GM10248 (cell line): ENCODE measurements at places on chromosomes 4 and X.

GRCh38 chr4:45920861-45921260 is 203.0 kb downstream of the GABRG1 start:
- no peak for DNase-seq

DNA sequence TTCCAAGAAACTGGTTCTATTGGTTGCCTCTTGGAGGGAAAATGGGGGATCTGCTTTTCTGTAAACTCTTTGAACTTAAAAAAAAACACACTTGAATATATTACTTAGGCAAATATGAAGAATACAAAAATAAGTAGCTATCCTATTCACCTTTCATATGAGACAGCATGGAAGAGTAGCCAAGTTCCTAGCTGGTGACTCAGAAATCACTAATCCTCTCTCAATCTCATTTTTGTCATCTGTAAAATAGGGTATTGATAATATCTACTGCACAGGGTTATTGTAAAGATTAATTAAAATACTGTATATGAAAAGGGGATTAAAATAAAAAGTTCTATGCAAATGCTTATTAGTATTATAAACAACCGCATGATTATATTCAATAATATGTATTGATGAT is 12.7 kb downstream of the MGARP start:
- DNase-seq = no peak

- DNase-seq = no peak
These were observed 1037.1 kb downstream of the STPG2 start for GRCh38 chr4:97106161-97106560.

- DNase-seq = no peak
These were observed 552.6 kb upstream of the BOD1L1 start for GRCh38 chr4:14180166-14180565.

- DNase-seq = no peak
These were observed 95.4 kb downstream of the TNIP2 start for GRCh38 chr4:2660596-2661211.

DNA sequence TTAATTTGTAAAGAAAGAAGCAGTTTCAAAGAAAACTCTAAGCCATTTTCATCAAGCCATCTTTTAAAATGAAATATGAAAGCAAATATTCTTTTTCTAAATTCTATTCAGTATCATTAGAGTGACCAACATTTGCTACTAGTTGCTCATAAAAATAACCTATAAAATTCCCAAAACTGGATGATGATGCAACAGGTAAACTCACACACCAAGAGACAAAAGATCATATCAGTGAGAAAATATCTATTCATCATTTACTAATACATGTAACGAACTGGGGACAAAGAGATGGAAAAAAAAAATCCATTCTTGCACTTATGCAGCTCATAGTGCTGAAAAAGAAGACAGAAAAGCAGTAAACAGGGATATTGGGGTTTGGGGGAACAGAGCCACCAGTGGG is 48.1 kb downstream of the PDGFC start:
- no peak for DNase-seq

DNA sequence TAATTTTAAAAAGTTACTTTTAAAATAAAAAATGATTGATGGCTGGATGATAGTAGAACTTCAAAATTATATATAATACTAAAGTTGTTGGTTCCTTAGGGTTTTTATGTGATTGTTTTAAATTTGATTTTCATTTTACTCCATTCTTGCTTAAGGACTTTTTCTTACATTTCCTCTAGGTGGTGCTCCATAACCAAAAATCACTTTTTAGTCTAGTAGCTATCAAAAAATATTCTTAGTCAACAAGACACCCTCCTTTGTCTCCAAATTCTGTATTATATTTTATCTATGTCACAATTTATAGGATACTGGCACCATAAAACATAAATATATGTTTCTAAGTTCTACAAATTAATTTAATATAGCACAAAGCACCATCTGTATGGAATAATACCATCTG is 67.2 kb upstream of the BRWD3 start:
- peak; percentile 14 for DNase-seq

DNA sequence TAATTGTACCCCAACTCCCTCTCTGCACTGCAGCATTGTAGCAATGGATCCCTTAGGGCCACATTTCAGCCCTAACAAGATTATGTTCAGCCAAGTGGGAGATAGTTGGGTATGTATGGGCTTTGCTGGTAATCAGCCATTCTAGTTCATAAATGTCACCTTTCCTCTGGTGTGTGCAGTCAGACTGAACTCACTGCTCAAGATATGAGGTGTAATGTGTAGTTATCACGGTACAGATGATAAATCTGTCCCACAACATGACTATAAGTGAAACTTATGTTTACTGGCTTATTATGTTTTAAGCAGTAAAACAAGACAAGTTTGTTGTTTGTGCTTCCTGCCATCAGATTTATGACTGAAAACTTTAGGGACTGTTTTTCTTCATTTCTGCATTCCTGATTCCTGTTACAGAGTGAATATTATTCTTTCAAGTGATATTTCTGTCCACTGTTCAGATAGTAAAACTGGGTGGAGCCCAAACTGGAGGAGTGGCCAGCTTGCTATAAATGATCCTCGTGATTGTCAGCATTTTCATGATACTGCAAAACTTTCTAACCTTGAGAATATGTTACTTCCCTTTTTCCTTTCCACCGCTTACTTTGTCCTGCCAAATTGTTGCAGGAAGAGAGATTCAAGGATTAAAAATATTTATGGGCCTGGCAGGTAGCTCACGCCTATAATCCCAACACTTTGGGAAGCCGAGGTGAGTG is 44.9 kb downstream of the ANAPC4 start:
- no peak for DNase-seq

GRCh38 chr4:56748271-56748670 is 67.2 kb upstream of the HOPX start:
- no peak for DNase-seq

- DNase-seq = no peak
These were observed 35.1 kb downstream of the FHL1 start for GRCh38 chrX:136182414-136182813.

DNA sequence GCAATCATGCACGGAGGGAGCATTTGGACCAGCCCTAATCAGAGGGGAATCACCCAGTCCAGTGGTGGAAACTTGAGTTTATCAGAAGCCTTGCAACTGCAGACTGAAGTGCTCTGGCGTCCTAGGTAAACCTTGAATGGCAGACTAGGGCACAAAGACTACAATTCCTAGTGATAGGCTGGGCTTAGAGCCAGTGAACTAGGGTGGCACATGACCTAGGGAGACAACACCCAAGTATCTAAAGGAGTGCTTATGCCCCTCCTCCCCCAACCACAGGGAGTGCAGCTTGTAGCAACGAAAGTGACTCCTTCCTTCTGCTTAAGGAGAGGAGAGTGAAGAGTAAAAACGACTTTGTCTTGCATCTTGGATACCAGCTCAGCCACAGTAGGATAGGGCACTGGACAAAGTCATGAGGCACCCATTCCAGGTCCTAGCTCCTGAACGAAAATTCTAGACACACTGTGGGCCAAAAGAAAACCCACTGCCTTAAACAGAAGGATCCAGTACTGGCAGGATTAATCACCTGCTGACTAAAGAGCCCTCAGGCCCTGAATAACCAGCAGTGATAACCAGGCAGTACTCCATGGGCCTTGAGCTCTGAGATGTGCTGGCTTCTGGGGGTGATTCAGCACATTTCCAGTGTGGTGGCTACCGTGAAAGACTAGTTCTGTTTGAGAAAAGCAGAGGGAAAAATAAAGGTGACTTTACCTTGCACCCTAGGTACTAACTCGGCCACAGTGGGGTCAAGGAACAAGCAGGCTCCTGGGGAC is 58.7 kb upstream of the STARD8 start:
- DNase-seq = no peak

DNA sequence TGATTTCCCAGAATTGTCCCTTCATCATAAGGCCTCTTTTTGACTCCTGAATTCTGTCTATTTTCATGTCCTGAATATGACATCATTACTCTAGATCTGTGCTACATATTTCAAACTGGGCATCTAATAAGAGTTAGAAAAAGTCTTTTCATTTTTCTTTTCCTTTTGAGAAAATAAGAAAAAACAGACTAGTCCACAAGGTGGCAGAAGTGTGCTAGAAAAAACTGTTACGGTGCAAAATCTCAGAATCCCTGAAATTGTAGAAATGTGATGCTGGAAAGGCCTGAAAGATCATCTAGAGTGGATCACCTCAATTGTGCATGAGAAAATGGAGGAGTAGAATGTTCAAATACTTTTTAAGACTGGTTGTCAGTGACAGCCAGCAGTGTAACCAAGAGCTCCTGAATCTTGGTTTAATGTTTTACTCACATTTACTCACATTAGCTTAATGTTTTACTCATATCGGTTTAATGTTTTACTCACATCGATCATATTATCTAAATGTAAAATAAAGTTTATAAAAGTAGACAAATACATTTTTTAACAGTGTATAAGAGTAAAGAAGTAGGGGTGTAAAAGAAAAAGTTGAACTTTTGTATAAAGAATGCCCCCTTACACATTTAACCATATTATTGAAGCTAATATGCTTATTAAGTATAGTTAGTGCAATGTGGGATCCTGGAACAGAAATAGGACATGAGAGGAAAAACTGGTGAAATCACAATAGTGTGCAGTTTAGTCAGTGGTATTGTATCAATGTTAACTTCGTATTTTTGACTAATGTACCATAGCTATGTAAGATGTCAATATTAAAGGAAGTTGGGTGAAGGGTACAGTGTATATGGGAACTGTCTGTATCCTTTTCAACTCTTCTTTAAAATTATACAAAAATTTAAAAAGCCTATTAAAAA is 15.2 kb downstream of the ASB11 start:
- DNase-seq = no peak

- DNase-seq = no peak
These were observed 1191.3 kb upstream of the IGFBP7 start for GRCh38 chr4:58301376-58301999.

DNA sequence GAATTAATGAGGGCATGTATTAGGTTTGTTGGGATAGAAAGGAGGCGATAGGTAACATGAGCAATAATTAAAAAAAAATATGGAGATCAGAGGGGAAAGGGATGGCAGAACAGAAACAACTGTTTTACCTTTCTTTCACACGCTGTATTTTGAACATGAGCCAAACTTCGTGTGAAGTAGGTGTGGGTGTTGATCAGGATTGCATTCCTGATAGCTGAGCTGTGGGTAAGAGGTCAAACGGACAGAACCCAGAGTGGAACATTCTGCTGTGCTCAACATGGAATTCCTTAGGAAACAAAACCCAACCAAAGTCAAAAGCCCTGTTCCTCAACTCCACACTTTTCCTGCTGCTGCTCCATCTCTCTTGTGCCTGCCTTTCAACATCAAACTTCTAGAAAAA is 162.5 kb upstream of the CASK start:
- no peak for DNase-seq

DNA sequence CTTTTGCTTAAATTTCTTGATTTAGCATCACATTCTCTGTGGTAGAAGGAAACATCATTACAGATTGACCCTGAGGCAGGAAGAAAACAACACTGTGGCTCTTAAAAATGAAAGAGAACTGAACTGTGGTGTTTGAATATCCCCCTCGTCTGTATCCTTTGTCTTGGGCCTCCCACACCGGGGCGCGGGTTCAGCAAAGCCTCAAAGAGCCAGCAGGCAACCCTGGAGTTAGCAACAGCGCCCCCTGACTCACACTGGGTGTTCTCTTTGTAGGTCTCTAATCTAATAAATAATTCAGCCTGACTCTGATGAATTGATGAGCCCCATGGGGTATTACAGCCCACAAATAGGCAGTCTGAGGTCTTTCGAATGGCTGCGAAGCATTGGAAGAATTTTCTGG is 46.1 kb upstream of the CTSO start:
- peak; percentile 12 for DNase-seq

GRCh38 chr4:4937926-4938325 is 78.5 kb downstream of the MSX1 start:
- DNase-seq = no peak

GRCh38 chrX:1108501-1109445 is 103.7 kb downstream of the CRLF2 start:
- no peak for DNase-seq

DNA sequence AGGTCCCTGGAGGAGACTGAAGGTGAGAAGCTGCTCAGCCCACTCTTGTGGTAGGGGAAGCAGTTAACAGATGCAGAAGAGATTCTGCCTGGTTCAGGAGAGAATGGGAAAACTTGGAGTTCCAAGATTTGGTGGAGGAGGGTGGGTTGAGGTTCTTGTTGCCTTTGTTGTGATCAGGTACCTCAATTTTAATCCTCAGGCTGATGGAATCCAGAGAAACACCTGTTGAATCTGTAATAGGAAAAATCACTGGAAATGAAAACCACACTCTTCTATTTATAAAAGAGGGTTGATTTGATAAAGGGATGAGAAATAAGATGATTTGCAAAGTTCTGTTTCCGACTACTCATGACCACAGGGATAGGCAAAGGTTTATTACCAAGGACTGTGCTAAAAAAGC is 132.1 kb downstream of the EDA start:
- no peak for DNase-seq

DNA sequence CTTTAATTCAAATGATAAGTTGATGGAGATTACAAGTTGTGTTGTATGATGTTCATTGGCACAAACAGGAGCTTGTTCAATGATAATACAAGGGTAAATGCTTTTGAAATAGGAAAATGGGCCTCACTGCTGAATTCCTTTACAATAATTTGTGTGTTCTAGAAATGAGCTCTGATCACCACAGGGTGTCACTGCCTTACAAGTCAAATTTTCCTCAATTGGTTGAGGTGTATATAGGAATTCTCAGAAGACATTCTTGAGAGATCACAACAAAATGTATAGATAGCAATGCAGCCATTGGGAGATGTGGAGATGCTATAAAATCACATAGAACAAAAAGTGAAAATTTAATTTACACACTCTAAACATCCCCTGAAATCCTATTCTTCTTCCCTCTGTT is 49.6 kb downstream of the KLF8 start:
- DNase-seq = no peak

DNA sequence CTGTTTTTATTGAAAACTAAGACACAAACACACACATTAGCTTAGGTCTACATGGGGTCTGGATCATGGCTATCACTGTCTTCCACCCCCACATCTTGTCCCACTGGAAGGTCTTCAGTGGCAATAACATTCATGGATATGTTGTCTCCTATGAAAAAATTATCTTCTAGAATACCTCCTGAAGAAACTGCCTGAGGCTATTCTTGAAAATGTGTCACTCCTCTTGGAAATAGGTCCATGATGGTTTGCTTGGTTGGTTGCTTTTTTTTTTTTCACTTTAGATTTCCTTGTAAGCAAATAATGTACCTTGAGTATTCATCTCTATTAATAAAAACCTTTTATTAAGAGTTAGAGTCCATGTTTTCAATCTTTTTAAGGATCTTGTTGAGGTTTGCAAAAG is 195.3 kb upstream of the PDE5A start:
- DNase-seq = no peak

DNA sequence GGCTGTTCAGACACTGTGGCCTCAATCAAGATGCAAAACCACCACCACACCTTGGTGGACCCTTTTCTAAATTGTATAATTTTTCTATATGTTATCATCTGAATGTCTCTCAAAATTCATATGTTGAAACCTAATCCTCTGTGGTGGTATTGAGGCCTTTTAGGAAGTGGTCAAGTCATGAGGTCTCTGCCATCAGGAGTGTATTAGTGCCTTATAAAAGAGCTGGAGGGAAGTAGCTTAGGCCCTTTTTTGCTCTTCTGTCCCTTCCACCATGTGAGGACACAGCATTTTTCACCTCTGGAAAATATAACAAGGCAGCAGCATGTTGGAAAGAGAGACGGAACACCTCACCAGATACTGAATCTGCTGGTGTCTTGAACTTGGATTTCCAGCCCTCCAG is 30.5 kb upstream of the DKK2 start:
- no peak for DNase-seq
